ENCODE measurements at places on chromosomes 1 and 21. TPM values are rescaled to one million over a fixed set of nuclear protein-coding genes. Genes with fewer than 3 reads are reported as not detected.

Gene GBP4
- 0.34 TPM for total RNA-seq

Gene NHLH2
- total RNA-seq: 0.18 TPM

Gene RNF207
- total RNA-seq: 7.4 TPM

Gene PTGS2
- 2.5 TPM for total RNA-seq

Gene KCNJ15
- total RNA-seq: 1.8 TPM

Gene SLAMF7
- total RNA-seq: 0.32 TPM

Gene SMIM12
- total RNA-seq: 38.1 TPM

Gene TMCO1
- total RNA-seq: 135 TPM

Gene BCAR3
- total RNA-seq: 30.0 TPM

Gene MRPL55
- 50.8 TPM for total RNA-seq

Gene RCAN3
- 15.4 TPM for total RNA-seq

GRCh38 chr1:110235834-110236682, 25.9 kb downstream of the KCNC4 start:
- peaks cover 30% of the 10 kb centered on the region for H3K4me1 ChIP-seq
- peak; percentile 84 for DNase-seq
- H3K27me3 ChIP-seq: no peaks in the 10 kb centered on the region
- peak overlapping the region; percentile 55 for H3K27ac ChIP-seq
- H3K36me3 ChIP-seq: no peaks in the 10 kb centered on the region

DNA sequence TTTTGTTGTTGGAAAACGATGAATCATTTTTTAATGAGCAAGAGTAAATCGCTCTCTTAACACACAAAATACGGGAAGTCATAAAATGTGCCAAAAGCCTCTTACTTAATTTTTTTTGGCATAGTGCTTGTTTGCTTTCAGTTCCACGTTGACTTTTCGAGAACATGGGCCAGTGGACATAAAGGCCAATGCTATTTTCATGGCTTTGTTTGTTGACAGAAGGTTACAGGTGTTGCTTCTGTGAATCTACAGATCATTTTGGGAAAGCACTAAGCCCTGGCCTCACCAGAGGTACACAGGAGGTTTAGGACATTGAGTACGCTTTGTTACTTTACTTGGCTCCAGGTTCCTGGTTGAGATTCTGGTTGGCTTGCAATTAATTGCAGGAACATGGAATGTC, 199.4 kb upstream of the HMCN1 start:
- no peaks in the 10 kb centered on the region for H3K4me1 ChIP-seq
- no peak for DNase-seq
- no peak overlapping the region for H3K4me3 ChIP-seq
- H3K36me3 ChIP-seq: no peaks in the 10 kb centered on the region

GRCh38 chr1:151809290-151809984, 4.2 kb upstream of the LINGO4 start:
- H3K4me1 ChIP-seq: no peaks in the 10 kb centered on the region
- DNase-seq: no peak
- no peak overlapping the region for H3K27ac ChIP-seq

GRCh38 chr1:206135248-206135647, 18.1 kb upstream of the AVPR1B start:
- H3K4me1 ChIP-seq: no peaks in the 10 kb centered on the region
- H3K36me3 ChIP-seq: no peaks in the 10 kb centered on the region
- peaks cover 15% of the 10 kb centered on the region for H3K27me3 ChIP-seq
- no peak overlapping the region for H3K4me3 ChIP-seq

DNA sequence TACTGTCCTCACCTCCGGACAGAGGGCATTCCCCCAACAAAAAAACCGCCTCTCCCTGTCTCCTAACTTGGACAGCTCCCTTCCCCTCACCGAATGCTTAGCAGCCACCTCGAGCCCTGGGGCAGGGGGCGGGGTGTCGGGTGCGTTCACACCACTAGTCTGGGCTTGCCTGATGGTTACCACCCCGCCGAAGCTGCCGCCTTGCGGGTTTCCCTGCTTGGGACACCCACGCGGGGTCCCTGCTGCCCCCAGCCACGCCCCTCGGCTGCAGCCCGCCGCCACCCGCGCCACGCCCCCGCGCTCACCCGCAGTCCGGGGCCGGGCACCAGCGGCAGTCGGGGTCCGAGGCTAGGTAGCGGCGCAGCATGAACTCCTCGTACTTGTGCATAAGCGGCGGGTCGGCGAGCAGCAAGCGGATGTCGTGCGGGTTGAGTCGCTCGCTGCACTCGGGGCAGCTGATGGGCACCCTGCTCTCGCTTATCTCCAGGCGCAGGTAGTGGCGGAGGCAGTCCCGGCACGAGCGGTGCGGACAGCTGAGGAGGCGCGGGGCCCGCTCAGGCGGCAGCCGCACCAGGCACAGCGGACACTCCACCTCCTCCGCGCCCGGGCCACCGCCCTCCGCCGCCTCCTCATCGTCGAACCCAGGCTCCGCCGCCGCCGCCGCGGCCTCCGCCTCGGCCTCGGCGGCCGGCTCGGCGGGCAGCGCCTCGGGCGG, 706 bp downstream of the RNF19B start:
- H3K36me3 ChIP-seq: no peaks in the 10 kb centered on the region
- peaks cover 23% of the 10 kb centered on the region for H3K4me1 ChIP-seq
- no peaks in the 10 kb centered on the region for H3K27me3 ChIP-seq
- peak overlapping the region; percentile 46 for H3K27ac ChIP-seq

DNA sequence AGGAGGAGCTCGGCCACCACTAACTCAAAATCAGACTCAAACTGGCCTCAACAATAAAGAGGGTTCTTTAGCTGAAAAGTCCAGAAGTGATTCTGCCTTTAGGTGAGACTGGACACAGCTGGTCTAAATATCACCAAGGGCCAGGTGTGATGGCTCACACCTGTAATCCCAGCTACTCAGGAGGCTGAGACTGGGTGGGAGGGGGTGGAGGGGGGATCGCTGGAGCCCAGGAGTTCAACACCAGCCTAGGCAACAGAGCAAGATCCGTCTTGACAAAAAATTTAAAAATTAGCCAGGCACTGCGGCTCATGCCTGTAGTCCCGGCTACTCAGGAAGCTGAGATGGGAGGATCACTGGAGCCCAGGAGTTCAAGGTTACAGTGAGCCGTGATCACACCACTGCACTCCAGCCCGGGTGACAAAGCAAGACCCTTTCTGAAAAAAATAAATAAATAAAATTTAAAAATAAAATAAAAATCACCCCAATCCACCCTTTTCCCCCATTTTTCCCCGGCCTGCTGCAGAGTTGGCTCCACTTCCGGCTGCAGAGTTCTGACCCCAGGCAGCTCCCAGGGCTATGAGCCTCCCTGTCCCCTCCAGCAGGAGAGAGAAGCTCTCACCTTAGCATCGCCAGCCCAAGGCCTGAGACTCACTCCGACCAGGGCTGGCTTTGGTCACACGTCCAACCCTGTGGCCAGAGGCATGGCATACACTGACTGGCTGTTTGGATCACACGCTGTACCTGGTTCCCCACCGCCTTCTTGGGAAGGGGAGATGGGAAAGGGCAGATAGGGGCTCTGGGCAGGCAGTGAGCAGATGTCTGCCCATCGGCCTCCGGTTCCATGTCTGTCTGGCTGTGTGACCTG, 87.3 kb upstream of the IFFO2 start:
- no peak overlapping the region for H3K4me3 ChIP-seq
- no peaks in the 10 kb centered on the region for H3K27me3 ChIP-seq
- H3K36me3 ChIP-seq: no peaks in the 10 kb centered on the region
- no peak overlapping the region for H3K27ac ChIP-seq
- peaks cover 16% of the 10 kb centered on the region for H3K4me1 ChIP-seq

GRCh38 chr1:7209336-7209735, 424.1 kb downstream of the CAMTA1 start:
- H3K27me3 ChIP-seq: no peaks in the 10 kb centered on the region
- no peak for DNase-seq
- no peaks in the 10 kb centered on the region for H3K4me1 ChIP-seq
- no peaks in the 10 kb centered on the region for H3K36me3 ChIP-seq
- no peak overlapping the region for H3K27ac ChIP-seq

DNA sequence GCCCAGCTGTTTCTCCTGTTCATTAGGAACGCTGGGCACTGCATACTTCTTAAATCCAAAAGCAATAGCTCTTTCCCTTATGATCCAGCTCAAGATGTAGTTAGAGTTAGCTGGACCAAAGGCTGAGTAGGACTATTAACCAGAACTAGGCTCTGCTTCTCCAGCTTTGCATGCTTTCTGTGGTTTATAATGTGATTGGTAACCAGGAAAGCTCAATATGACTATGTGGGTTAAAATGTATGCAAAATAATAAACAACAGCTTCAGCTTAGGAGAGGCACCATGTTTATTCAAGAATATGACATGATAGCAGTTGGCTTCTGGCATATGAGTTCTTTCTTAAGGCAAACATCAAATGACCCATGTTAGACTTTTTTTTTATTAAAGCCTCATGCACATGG, 73.8 kb downstream of the LYPLAL1 start:
- no peak overlapping the region for H3K4me3 ChIP-seq
- H3K27ac ChIP-seq: no peak overlapping the region
- H3K36me3 ChIP-seq: no peaks in the 10 kb centered on the region
- H3K4me1 ChIP-seq: no peaks in the 10 kb centered on the region

DNA sequence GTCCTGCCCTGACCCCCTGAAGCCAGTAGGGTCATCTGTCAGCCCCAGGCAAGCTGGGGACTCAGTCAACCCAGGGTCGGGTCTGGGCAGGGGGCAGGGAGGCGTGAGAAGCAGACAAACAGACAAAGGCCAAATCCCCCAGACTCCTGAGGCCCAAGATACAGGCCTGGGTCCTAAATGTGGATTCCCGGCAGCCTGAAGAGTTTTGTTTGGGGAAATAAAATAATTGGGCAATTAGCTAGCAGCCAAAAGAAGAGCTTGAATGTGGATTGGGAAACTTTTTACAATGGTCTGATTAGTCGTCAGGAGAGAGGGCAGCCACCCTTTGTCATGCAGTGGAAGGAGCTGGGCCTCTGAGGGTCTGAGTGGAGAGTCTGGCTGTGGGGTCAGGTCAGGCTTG, 4.5 kb upstream of the LEFTY2 start:
- DNase-seq: no peak
- H3K4me1 ChIP-seq: no peaks in the 10 kb centered on the region
- H3K4me3 ChIP-seq: no peak overlapping the region
- H3K27ac ChIP-seq: no peak overlapping the region
- no peaks in the 10 kb centered on the region for H3K36me3 ChIP-seq
- peaks cover 17% of the 10 kb centered on the region for H3K27me3 ChIP-seq

- no peak overlapping the region for H3K4me3 ChIP-seq
- DNase-seq: no peak
- H3K36me3 ChIP-seq: no peaks in the 10 kb centered on the region
- no peak overlapping the region for H3K27ac ChIP-seq
- H3K27me3 ChIP-seq: no peaks in the 10 kb centered on the region
- no peaks in the 10 kb centered on the region for H3K4me1 ChIP-seq
Measured at GRCh38 chr1:175208773-175209492, 16.4 kb upstream of the KIAA0040 start.

DNA sequence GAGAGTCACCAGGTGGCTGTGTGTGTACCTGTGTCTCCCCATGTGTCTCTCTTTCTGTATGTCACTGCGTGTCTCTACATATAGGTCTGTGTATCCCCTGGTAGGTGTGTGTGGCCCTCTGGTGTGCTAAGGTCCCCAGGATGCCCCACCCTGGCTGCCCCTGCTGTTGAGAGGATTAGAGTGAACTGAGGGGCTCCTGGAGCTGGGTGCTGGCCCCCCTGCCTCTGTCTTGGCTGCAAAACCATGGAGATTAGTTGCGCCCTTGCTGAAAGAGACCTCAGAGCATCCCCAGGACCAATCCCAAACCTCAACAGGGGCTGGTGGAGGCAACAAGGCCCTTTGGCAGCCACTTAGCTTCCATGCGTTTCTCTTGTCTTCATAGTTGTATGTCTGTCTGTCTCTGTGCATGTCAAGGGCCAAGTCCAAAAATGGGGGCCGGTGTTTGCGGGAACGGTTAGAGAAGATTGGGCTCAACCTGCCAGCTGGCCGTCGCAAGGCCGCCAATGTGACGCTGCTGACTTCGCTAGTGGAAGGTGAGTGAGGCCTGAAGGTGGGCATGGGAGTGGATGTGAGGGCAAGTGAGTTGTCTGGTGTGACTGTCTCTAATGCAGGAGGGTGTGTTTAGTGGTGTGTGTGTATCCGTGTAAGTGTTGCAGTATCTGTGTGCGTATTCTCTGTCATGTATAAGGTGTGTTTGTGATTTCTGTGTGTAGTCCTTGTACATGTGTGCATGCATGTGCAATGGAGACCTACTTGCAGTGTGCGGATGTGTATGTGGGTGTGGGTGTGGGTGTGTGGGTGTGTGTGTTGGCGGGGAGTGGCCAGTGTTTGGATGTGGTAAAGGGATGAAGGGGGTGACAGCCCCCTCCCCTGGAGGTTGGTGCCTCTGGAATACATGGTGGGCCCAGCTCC, 16.7 kb downstream of the TFAP2E start:
- no peaks in the 10 kb centered on the region for H3K36me3 ChIP-seq
- no peak overlapping the region for H3K27ac ChIP-seq
- no peak for DNase-seq
- no peaks in the 10 kb centered on the region for H3K27me3 ChIP-seq
- H3K4me1 ChIP-seq: no peaks in the 10 kb centered on the region

GRCh38 chr1:173884701-173885100, 16.5 kb downstream of the ZBTB37 start:
- H3K36me3 ChIP-seq: peaks cover 10% of the 10 kb centered on the region
- no peak overlapping the region for H3K27ac ChIP-seq
- no peaks in the 10 kb centered on the region for H3K27me3 ChIP-seq
- no peak overlapping the region for H3K4me3 ChIP-seq

DNA sequence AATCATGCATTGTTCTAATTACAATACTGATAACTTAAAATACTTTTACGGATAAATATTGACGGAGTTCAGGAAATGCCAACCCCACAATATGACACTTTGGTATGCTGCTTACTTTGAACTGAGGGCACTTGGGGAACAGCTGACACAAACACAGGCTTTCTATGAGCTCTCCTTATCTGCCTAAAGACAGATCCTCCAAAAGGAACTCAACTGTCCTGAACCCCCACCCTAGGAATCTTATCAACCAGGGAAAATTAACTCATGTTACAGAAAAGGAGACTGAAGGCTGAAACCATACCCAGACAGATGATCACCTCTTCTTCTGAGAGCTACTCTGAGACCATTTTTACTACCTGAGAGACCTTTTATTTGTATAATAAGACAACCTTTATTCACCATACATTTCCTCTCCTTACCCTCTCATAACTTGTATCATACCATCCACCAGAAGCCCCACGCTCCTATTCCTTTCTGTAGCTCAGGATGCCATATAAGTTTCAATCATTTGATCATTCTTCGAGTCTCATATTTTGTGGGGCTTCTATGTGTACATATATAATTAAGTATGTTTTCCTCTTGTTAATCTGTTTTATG, 239.5 kb downstream of the FAF1 start:
- H3K36me3 ChIP-seq: no peaks in the 10 kb centered on the region
- H3K4me3 ChIP-seq: no peak overlapping the region
- DNase-seq: no peak
- H3K27ac ChIP-seq: no peak overlapping the region
- H3K4me1 ChIP-seq: no peaks in the 10 kb centered on the region

DNA sequence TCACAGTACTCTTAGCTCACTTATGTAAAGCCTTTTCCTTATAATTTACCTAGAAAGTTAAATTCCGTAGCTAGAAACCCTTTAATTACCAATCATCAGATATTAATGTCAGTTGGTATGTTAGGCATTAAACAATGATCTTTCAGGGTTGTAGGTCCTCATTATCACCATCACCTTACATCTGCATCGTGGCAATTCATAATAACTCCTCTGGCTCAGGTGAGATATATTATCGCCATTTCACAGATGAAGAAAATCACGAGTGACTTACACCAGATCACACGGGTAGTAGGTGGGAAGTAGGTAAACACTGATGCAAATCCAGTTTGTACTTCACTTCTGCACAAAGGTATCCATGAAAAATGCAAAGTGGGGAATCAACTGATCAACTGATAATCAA, 639 bp downstream of the NUP133 start:
- no peak for DNase-seq
- no peaks in the 10 kb centered on the region for H3K27me3 ChIP-seq
- H3K36me3 ChIP-seq: peaks cover 4% of the 10 kb centered on the region
- peak overlapping the region; percentile 91 for H3K4me3 ChIP-seq
- H3K4me1 ChIP-seq: peaks cover 21% of the 10 kb centered on the region
- peak overlapping the region; percentile 89 for H3K27ac ChIP-seq

All from astrocyte (in vitro differentiated cells and primary cell).